ENCODE measurements at places on chromosomes 12 and 14. TPM values are rescaled to one million over a fixed set of nuclear protein-coding genes. Genes with fewer than 3 reads are reported as not detected.

Gene DCN
- 120 TPM for total RNA-seq

Gene DPPA3
- not detected for total RNA-seq

Gene SLC48A1
- 7.8 TPM for total RNA-seq

Gene KITLG
- total RNA-seq, result 213 TPM

Gene SLC25A47
- total RNA-seq, result not detected

Gene AMIGO2
- total RNA-seq, result 5.8 TPM
